Thymus (tissue), 14 donors: ENCODE measurements at places on chromosomes 3 and 15. TPM values are rescaled to one million over a fixed set of nuclear protein-coding genes. Genes with fewer than 3 reads are reported as not detected.

GRCh38 chr3:66456711-66457173, 44.1 kb downstream of the LRIG1 start:
- H3K27me3 ChIP-seq, result no peaks in the 10 kb centered on the region
- H3K4me1 ChIP-seq, result peaks cover 5% of the 10 kb centered on the region
- no peak overlapping the region for H3K27ac ChIP-seq
- H3K4me3 ChIP-seq, result no peak overlapping the region

- H3K4me3 ChIP-seq, result no peak overlapping the region
- no peak overlapping the region for H3K27ac ChIP-seq
- H3K27me3 ChIP-seq, result no peaks in the 10 kb centered on the region
These were observed 40.3 kb upstream of the BNC1 start for GRCh38 chr15:83324799-83325198.

DNA sequence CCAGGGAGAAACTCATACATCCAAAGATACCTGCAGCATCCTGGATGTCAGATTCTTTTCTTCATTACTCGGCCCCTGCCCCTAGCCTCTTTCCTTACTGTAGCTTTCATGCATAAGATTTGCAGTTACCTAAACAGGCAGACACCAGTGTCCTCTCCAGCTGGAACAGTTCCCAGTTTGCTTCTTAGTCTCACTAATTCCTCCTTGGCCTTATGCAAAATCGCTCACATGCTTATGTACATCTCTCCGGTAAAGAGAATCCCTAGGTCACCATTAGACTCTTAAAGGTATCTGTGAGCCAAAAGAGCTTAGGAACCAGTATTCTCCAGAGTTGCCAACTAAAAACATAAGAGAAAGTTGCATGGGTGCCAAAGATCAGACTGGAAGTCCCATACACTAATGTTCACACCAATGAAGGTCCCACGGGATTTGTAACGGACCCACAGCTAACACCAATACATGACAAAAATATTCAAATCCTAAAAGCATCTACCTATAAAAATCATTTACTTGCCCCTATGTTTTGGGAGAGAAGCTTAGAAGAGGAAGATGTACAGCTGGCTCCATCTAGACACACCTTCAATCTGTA, 66.6 kb downstream of the CBLB start:
- H3K4me1 ChIP-seq, result peaks cover 2% of the 10 kb centered on the region
- no peak overlapping the region for H3K4me3 ChIP-seq
- H3K27ac ChIP-seq, result no peak overlapping the region
- no peaks in the 10 kb centered on the region for H3K27me3 ChIP-seq
- no peak for DNase-seq

Gene PDIA3
- 209 TPM for polyA plus RNA-seq
